Bronchus fibroblast of lung (primary cell): ENCODE measurements at places on chromosomes 3 and 15. TPM values are rescaled to one million over a fixed set of nuclear protein-coding genes. Genes with fewer than 3 reads are reported as not detected.

The GPR149 gene
- not detected in 2 replicates for total RNA-seq

The IL17RD gene
- total RNA-seq = 1.6 and 2.0 TPM in 2 replicates

The SPG21 gene
- total RNA-seq = 63.9 and 65.7 TPM in 2 replicates

The HTD2 gene
- 3.9 and 6.1 TPM in 2 replicates for total RNA-seq

The UNC45A gene
- 51.6 and 52.5 TPM in 2 replicates for total RNA-seq

The WNT7A gene
- not detected in 2 replicates for total RNA-seq

The HTR3D gene
- total RNA-seq = not detected in 2 replicates

The HYAL1 gene
- 3.1 and 3.4 TPM in 2 replicates for total RNA-seq

The SH3GL3 gene
- total RNA-seq = not detected in 2 replicates

The PEX11A gene
- 3.7 and 4.9 TPM in 2 replicates for total RNA-seq

The PCLAF gene
- 40.7 and 44.2 TPM in 2 replicates for total RNA-seq

The DPPA2 gene
- total RNA-seq = not detected in 2 replicates

The SENP8 gene
- total RNA-seq = 1.5 and 2.0 TPM in 2 replicates

The ZNF619 gene
- total RNA-seq = 2.9 and 4.0 TPM in 2 replicates

The ASB14 gene
- total RNA-seq = not detected in 2 replicates

The COL6A5 gene
- not detected in 2 replicates for total RNA-seq

The MAGEL2 gene
- 0.45 and 0.84 TPM in 2 replicates for total RNA-seq

The UBE2E2 gene
- total RNA-seq = 32.4 and 35.0 TPM in 2 replicates

The CPNE9 gene
- total RNA-seq = under 0.01 and 0.17 TPM in 2 replicates

The CHRNA7 gene
- not detected in 2 replicates for total RNA-seq

The FOXB1 gene
- not detected in 2 replicates for total RNA-seq

The CBLB gene
- total RNA-seq = 7.2 and 7.9 TPM in 2 replicates

The GALNT15 gene
- 10.4 and 10.9 TPM in 2 replicates for total RNA-seq

The TMIE gene
- total RNA-seq = not detected in 2 replicates

The KNG1 gene
- not detected in 2 replicates for total RNA-seq

The CADPS gene
- 0.50 and 0.74 TPM in 2 replicates for total RNA-seq

The COPG1 gene
- 223 and 242 TPM in 2 replicates for total RNA-seq

The DNASE1L3 gene
- total RNA-seq = not detected in 2 replicates

The PLCH1 gene
- total RNA-seq = 0.30 TPM in 1 of 2 replicates, not detected in the other

The TUSC7 gene
- not detected in 2 replicates for total RNA-seq

The PLA2G4E gene
- not detected in 2 replicates for total RNA-seq

The RASA2 gene
- 3.4 and 5.2 TPM in 2 replicates for total RNA-seq

The HRG gene
- total RNA-seq = not detected in 2 replicates

The RASSF1 gene
- total RNA-seq = 36.3 and 38.7 TPM in 2 replicates

The GDPGP1 gene
- 4.2 and 6.1 TPM in 2 replicates for total RNA-seq

The LCTL gene
- total RNA-seq = 0.74 and 1.5 TPM in 2 replicates

The ZPLD1 gene
- not detected in 2 replicates for total RNA-seq

The CFAP100 gene
- total RNA-seq = not detected in 2 replicates
